ENCODE measurements at places on chromosomes 7 and 10.

- no peak for DNase-seq
Measured at GRCh38 chr10:6061056-6061455, 1.1 kb downstream of the IL2RA start.

DNA sequence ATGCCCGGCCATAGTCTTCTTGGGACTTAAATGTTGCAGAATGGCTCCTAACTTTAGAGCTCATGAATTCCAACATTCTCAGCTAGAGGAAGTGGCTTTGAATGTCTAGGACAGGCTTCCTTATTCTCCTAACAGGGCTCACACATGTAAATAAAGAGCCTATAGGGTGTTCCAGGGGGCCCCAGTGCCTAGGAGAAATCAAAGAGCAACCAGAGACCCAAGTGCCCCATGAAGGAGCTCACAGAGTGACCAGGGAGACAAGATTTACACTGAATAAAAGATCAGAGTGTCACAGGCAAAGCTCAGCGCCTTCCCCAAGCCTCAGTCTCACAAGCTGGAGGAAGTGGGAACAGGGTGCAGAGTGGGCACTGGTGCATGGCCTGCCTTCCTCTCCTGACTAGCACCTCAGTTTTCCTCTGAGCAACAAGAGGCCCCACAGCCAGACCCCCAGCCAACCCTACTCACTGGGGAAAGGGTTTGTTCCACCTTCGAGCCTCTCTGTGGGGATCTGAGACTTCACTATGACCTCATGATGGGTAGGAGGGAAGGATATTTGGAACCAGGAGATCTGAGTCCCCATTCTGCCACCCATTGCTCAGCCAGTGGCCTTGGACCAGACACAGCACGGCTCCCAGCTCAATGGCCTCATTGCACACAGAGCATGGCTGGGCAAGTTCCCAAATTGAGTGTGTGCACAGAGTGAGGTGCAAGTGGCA lies 16.0 kb downstream of the TMEM273 start:
- no peak for DNase-seq

GRCh38 chr7:135517060-135517459 lies 7.2 kb upstream of the CNOT4 start:
- DNase-seq = no peak

GRCh38 chr7:118325450-118325808 lies 100.9 kb downstream of the ANKRD7 start:
- DNase-seq = no peak

DNA sequence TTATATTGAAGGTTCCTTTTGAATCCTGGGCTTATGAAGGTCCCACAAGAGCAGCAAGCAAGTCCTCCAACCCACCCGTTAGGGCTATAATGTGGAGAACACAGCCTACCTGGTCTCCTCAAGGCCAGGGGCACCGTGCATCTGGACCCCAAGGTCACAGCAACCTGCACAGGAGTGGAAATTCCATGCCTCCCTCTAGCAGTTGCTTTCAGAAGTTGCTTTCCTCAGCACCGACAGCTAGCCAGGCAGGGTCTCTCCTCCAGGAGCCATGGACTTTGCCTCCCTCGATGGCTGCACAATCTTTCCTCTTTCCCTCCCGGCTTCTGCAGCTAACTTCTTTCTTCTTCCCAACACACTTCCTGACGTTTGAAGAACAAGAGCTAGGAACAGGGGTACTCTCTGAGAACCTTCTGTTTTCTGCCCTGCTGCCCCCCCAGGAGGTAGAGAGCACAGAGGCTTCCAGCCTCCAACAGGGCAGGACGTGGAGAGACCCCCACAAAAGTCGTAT lies 149.8 kb downstream of the PTPN20 start:
- DNase-seq = no peak

DNA sequence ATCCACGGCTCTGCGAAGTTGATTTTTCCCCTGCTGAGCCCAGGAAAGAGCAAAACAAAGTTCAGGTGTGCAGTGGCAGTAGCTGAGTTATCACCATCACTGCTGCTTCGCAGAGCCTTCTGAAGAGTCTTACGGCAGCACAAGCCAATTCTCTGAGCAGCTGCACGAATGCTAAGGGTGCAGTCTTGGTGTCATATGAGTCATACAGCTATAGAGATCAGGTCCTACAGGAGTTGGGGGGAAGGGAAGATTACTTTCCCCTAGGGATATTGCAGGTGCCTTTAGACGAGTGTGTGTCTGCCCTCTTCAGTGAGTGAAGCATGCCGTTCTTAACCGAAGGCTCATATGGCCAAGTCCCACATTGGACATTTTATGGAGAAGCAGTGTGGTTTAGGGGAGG lies 227.8 kb downstream of the CELF2 start:
- DNase-seq = no peak

GRCh38 chr7:106262221-106262881 lies 22.4 kb downstream of the NAMPT start:
- DNase-seq = no peak

DNA sequence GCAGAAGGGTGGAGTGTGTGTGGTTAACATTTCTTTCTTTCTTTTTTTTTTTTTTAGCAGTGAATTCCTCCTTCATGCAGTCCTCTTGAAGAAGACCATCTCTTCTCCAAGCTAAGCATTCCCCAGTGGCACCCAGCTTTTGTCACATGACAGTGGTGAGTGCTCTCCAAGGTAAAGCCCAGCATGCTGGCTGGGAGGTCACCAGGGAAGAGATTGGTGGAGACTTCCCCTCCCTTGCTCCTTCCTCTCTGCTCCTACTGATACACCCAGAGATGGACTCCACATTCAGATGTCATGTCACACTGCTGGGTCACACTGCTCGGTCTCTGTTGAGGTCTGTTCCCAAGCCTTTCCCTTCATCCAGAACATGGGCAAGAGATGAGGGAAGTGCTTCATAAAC lies 55.3 kb downstream of the FRMPD2 start:
- no peak for DNase-seq

Data from effector CD8-positive, alpha-beta T cell (primary cell).